ENCODE measurements at places on chromosomes 7 and 10. TPM values are rescaled to one million over a fixed set of nuclear protein-coding genes. Genes with fewer than 3 reads are reported as not detected.

DNA sequence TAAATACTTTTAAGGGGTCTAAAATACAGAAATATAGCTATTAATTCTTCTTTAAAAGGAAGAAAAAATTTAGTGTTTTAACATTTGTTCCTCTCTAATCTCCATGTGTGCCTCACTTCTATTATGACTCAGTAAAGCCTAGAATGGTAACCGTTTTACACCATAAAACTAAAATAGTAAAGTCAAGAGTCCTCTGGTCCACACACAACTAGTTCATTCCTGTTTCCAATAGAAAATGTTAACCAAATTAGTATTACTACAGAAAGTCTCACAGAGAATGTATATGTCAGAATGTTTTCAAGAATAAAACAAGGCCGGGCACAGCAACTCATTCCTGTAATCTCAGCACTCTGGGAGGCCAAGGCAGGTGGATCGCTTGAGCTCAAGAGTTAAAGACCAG is 55.8 kb downstream of the CNOT4 start:
- no peak for DNase-seq
- no peaks in the 10 kb centered on the region for H3K27me3 ChIP-seq
- peaks cover 11% of the 10 kb centered on the region for H3K4me1 ChIP-seq
- no peak overlapping the region for H3K4me3 ChIP-seq
- H3K36me3 ChIP-seq: no peaks in the 10 kb centered on the region

FFAR4 gene
- total RNA-seq: 4.9 TPM

DNA sequence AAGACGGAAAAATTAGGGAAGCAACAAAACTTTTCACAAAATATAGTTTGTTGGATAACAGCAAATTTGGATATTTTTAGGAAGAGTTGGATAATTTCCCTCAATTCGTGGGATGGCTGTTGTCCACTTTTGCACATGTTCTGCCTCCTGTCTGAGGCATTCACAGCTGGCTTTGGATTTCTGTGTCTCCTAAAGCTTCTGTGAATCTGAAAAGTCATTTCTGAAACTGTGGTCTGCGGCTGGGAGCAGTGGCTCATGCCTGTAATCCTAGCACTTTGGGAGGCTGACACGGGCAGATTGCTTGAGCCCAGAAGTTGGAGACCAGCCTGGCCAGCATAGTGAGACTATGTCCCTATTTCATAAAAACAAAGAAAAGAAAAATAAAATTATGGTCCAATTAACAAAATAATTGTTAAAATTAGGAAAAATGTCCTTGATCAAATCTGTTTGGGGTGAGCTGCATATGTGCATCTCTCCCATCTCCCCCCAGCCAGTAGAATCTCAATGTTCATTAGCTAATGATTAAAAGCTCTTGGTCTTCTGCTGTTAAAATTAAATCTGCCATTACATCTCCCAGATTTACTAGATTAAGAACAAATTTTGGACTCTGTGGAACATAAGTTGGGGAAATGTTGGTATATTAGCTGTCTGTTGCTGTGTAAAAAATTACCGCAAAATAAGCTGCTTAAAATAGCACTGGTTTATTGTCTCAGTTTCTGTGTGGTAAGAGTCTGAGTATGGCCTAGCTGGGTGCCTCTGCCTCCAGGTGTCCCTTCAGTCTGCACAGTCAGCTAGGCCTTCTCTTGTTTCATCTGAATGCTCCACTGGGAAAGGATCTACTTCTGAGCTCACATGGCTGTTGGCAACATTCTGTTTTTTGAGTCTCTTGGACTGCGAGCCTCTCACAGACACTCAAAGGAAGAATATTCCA is 332.0 kb upstream of the FZD1 start:
- H3K4me1 ChIP-seq: no peaks in the 10 kb centered on the region
- H3K4me3 ChIP-seq: no peak overlapping the region
- H3K27me3 ChIP-seq: no peaks in the 10 kb centered on the region

MYL7 gene
- 3.1 TPM for total RNA-seq

CREB5 gene
- 8.9 TPM for total RNA-seq

DNA sequence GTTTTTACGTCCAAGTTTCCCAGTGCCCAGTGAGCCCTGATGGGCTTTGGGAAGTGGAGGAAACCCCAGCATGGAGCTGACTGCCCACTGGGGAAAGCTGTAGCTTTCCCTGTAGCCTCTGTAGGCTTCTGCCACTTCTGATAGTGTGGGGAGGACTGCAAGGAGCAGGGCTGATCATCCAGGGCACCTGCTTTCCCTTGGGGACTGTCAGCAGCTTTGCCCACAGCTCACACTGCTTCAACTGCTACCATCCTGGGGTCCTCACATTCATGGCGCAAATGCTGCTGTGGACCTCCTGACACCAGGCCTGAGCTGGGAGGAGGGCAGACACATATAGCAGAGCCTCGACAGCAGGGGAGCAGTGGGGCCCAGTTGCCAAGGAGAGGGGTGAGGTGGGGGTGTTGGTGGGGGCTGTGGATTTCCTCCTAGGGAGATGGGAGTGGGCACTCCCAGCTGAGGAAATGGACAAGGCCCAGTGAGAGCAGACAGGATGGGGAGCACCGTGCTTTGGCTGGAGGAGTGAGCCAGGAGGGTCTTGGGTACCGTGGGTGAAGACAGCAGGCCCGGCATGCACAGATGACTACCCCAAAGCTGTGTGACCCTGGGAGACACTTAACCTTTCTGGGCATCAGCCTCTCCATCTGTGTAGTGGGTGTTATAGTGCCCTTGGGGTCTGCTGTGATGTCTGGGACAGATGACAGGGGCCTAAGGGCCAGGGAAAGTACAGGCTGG is 16.2 kb downstream of the RAMP3 start:
- no peaks in the 10 kb centered on the region for H3K36me3 ChIP-seq
- DNase-seq: peak; percentile 50
- H3K4me1 ChIP-seq: no peaks in the 10 kb centered on the region
- no peak overlapping the region for H3K27ac ChIP-seq
